ENCODE measurements at places on chromosomes 12 and 14.

DNA sequence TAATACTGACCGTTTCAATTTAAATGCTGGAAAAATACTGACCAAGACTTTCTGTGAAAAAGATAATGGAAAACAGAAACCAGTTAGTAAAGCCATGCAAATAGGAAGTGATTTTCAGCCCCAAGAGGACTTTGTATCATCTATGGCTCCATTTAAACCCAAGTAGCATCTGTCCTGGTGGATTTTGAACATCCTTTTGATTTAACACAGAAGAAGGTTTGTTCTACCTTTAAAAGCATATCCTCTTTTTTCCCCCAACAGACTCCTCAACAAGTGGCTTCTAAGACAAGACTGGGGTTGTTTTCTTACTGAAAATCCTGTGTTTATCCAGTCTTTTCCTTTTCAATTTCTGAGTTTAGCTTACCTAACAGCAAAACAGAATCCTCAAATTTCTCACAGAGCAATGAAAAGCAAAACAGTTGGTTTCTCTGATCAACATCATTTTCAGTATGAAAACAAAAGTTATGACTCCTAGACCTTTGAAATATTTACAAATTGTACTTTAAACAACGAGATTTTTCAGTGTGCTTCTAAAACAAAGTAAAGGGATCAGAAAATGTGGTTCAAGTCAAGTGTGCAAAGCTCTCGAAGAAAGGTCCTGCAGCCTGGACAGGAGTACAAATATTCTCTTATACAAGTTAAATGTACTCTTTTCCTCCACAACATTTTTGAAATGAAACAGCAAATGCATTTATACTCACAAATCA is 2.9 kb downstream of the PHLDA1 start:
- no peak for DNase-seq

DNA sequence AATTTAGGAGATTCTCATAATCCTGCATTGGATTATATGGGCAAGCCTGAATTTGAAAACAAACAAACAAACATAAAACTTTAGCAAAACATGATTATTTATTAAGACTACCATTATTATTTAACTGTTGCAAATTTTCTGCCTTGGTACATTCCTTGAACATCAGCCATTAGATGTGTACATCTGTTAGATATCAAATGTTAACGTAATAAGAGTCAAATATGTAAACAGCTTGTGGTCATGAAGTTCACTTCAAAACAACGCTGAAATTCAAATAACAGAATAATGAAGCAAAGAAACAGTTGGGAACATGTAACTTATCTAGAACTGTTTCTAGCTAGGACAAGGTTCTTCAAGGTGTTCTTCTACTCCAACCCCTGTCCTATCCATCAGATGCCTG is 14.3 kb upstream of the TMX1 start:
- no peak for DNase-seq

DNA sequence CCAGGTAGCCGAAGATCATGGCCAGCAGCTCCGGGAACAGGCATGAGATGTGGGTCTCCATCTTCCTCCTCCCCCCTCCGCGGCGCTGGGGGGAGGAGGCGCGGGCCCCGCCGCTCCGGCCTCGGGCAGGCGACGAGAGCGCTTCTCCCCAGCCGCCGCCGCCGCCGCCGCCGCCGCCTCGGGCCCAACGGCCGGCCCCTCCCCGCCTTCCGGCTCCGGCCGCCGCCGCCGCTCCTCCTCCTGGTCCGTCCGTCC is 448 bp downstream of the FBXL14 start:
- DNase-seq, result peak; percentile 63

- no peak for DNase-seq
Measured at GRCh38 chr12:75439048-75439447, 41.5 kb upstream of the GLIPR1 start.

- DNase-seq, result no peak
Measured at GRCh38 chr12:31011746-31012566, 61.7 kb upstream of the DDX11 start.

DNA sequence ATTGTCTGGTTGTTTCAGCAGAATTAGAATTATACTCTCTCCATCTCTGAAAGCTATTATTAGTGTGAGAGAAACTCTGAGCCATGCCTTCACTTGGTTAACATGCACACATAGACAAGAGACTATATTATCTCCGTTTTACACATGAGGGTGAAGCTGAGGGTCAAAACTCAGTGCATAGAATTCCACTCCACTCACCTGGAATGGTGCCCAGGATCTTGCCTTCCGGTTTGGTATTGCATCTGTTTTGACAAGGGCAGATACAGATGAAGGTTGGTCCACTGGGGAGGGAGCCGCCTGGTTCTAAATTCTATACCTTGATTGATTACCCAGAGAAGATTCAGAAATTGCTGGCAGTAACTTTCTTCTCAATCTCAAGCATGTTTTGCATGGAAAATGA is 149.5 kb upstream of the PELI2 start:
- no peak for DNase-seq

DNA sequence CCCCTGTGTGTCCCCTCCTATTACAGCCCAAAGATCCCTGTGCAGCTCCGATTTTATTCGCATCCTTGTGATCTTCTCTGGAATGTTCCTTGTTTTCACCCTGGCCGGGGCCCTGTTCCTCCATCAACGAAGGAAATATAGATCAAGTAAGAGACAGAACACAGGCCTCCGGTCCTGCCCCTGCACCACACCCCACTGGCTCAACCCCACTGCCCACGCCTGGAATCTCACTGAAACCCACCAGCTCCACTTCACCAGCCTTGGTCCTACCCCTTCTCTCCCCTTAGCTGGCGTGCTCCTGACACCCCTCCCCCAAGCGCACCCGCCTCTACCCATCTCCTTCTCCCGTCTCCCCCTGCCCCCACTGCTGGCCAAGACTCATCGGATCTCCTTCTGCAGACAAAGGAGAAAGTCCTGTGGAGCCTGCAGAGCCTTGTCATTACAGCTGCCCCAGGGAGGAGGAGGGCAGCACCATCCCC is 934 bp upstream of the TAPBPL start:
- no peak for DNase-seq

- no peak for DNase-seq
Measured at GRCh38 chr12:19561411-19561961, 122.2 kb downstream of the AEBP2 start.

DNA sequence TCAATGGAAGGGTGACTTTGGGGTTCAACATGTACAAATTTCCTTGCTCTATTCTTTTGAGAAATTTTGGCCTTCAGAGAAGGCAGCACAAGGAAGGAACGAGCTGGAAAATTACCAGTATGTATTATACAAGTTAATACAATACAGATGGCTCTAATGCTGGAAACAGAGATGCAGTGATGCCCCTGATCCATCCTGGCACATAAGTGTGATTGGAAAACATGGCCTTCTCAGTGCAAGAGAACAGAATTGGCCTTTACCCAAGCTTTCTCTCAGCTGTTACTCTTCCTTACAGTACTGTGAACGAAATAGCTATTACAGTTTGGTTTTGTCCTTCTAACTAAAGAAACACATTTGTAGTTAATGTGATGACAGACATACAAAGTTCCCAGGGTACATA is 102.5 kb upstream of the GPHB5 start:
- no peak for DNase-seq

- no peak for DNase-seq
Measured at GRCh38 chr12:52352951-52353350, 14.3 kb downstream of the KRT85 start.

- DNase-seq, result no peak
Measured at GRCh38 chr12:72560003-72560769, 288.0 kb downstream of the TRHDE start.

DNA sequence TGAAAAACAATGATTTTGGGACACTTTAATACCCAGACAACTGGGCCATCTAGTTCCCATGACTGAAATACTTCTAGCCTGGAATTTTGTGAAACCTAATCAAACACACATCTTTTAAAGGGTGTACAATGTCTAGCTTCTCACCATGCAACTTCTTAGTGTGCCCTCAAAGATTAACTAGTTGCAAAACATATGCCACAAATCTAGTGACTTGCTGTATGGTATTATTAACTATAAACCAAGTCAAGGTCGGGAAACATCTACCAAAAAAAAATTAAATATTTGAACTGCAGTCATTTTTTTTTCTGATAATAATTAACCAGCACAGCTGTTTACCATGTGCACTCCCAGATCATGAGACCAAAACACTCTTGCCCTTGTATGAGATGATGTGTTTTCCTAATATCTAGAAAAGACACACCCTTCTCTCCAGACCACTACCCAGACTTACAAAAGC is 171.8 kb upstream of the FOXN3 start:
- no peak for DNase-seq

DNA sequence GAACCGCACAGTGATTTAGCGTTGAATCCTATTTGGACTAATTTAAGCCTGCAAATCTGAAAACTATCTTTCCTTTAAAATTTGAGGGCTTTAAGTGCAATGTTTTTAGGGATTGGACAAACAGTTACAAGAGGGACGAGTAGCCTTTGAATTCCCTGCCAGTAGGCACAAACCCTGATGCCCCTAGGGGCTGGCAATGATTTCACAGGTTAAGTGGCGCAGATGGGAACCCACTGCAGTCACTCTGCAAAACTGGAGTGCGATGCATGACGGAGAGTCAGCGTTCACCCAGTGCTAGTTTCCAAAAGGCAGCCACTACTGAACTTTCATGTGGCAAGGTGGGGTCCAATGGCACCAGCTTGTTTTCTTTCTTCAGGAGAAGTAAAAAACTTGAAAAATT is 99.4 kb upstream of the FRMD6 start:
- peak; percentile 12 for DNase-seq
